Central memory CD8-positive, alpha-beta T cell (primary cell): ENCODE measurements at places on chromosomes 12 and 14.
A peak's percentile ranks its signal among the peaks of the same experiment; 100 is the strongest.

DNA sequence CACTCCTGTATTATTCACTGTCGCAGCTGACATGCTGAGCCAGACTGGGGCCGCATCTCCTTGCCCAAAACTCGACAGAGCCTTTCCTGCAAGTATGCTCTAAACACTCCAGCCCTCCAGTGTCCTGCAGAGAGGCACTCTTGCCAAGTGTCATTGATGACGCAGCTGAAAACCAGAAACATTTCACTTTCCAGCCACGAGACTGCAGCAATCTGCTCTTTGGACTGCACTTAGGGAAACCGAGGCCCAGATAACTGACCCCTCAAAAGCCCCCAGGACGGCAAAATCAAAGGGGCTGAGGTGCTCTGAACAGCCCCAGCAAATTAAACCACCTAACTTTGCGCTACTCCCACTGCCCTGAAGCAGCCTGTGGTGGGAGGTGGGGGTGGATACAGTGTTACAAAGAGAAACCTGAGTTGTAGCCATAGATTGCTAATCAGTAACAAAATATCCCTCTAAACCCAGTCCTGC, 2.6 kb downstream of the CCDC85C start:
- peak overlapping the region; percentile 62 for H3K4me3 ChIP-seq
- peak overlapping the region; percentile 75 for H3K27ac ChIP-seq
- no peak for DNase-seq
- H3K27me3 ChIP-seq: no peaks in the 10 kb centered on the region
- H3K36me3 ChIP-seq: peaks cover 7% of the 10 kb centered on the region

- peaks cover 18% of the 10 kb centered on the region for H3K27me3 ChIP-seq
- no peak overlapping the region for H3K27ac ChIP-seq
- H3K4me3 ChIP-seq: no peak overlapping the region
- peaks cover 24% of the 10 kb centered on the region for H3K36me3 ChIP-seq
These were observed 21.3 kb downstream of the LRCOL1 start for GRCh38 chr12:132588821-132589669.

DNA sequence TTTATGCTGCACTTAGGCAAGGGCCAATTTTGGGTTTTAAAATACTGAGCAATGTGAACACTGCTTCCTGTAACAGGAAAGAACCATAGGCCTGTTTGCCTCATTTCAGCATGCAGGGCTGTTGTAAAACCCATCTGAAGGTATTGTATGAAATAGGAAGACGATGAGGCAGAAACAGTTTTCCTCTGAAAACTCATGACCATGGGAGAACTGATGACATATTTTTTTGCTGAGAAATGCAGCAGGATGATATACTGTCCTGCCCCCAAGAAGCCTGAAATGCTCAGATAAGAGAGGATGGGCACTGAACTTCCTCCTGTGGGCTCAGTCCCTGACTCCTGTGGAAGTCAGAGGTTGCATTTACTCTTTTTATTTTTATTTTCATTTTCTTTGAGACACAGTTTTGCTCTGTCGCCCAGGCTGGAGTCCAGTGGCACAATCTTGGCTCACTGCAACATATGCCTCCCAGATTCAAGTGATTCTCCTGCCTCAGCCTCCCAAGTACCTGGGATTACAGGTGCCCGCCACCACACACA, 17.4 kb downstream of the PYGL start:
- no peaks in the 10 kb centered on the region for H3K36me3 ChIP-seq
- no peak overlapping the region for H3K27ac ChIP-seq
- DNase-seq: no peak

DNA sequence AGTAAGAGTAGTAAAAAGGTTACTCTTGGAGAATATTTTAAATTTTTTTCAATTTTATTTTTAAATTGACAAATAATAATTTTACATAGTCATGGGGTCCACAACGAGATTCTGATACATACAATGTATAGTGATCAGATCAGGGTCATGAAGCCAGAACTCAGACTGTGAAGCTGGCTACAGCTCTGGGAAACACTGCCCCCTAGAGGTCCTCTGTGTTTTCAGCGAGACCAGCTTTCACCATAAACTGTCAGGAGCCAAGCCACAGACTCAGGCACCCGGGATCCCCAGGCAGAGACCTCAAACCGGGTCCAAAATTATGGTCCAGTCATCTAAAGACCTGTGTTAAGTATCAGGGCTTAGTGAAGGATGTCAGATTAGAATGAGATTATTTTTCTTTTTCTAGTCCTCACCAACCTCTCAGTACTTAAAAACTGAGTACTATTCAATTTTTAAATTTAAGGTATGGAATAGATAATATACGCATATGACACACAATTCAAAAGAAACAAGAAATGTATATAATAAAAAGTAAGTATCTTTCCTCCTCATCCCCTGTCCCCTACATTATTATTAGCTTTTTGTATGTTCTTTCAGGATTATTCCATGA, 397.1 kb downstream of the MDGA2 start:
- no peak overlapping the region for H3K4me3 ChIP-seq
- no peaks in the 10 kb centered on the region for H3K27me3 ChIP-seq
- H3K27ac ChIP-seq: no peak overlapping the region
- H3K36me3 ChIP-seq: no peaks in the 10 kb centered on the region
- no peak for DNase-seq
- no peaks in the 10 kb centered on the region for H3K4me1 ChIP-seq

DNA sequence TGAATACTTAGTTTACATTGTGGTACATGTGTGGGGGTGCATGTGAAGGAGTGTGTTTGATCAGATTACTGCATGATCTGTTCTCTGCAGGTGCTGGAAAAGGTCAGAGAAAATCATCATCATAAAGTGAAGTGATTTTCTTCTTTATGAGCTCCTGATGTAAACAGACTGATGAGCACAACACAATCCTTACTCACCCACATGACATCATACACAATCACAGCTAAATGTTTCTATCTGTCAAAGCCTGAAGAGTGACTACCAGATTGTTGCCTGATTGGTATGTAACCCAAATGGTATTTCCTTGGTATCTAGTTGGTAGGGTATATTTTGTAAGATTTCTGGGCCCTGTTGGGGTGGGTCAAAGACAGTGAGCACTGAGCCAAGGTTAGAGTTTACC, 270.8 kb downstream of the FOXG1 start:
- H3K4me1 ChIP-seq: no peaks in the 10 kb centered on the region
- no peak overlapping the region for H3K27ac ChIP-seq
- H3K4me3 ChIP-seq: no peak overlapping the region
- no peak for DNase-seq

- H3K4me3 ChIP-seq: no peak overlapping the region
- no peaks in the 10 kb centered on the region for H3K36me3 ChIP-seq
- H3K27ac ChIP-seq: no peak overlapping the region
These were observed 18.3 kb downstream of the ARMH4 start for GRCh38 chr14:58133739-58134138.

DNA sequence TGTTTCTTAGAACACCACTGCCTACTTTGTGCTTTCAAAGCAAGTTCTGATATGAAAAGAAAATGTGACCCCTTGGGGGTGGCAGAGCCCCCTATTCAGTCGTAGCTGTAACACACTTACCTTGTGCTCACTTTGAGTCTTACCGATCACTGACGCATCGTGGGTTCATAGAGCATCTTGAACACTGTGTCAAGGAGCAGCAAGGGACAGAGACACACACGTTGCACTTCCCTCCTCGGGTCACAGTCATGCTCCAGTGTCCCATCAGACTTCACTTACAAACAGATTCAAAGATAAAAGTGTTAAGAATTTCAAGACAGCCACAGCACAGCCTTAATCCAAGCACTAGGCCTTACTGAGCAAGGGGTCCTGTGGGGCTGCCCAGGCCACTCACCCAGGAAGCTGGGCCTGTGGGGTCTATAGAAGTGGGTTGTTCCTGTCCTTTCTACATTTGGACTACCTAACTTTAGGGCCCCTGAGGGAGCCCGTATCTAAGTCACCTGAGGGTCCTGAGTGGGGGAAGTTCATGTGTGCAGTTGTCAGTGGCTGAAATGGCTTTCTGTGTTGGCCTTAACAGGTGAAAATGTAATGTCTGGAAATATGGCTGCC, 75.4 kb upstream of the BDKRB2 start:
- DNase-seq: no peak
- peaks cover 5% of the 10 kb centered on the region for H3K36me3 ChIP-seq
- H3K4me3 ChIP-seq: no peak overlapping the region
- H3K4me1 ChIP-seq: peaks cover 9% of the 10 kb centered on the region
- no peak overlapping the region for H3K27ac ChIP-seq

DNA sequence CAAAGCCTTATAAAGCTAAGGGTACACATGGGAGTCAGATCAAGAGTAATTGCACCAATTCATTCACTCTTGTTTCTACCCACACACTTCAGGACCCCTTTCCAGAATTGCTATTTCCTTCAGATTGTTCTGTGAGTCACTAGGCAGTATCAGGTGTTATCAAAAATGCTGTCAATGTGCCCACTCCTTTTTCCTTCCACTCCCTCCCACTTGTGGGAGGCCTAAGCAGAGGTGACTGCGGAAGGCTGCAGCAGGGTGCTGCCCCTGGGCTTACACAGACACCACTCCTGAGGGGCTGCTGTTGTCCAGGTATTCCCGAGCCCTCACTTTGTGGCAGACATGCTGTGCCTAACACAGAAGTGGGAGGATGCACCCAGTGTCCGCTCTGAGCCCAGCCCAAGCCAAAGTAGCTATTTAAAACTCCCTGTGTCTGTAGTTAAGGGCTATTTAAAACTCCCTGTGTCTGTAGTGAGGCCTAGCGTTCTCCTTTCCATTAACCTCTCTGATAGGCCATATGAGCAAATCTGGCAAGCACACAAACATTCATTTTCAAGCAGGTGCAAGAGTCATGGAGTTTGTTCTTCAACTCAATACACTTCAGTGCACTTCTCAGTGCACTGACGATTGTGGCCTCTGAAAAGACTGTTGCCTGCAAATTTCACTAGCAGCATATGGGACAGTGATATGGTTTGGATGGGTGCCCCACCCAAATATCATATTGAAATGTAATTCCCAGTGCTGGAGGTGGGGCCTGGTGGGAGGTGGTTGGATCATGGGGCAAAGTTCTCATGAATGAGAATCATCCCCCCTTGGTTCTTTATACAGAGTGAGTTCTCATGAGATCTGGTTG, 117.8 kb downstream of the PHLDA1 start:
- H3K4me1 ChIP-seq: no peaks in the 10 kb centered on the region
- DNase-seq: no peak
- H3K27me3 ChIP-seq: no peaks in the 10 kb centered on the region
- H3K4me3 ChIP-seq: no peak overlapping the region
- no peaks in the 10 kb centered on the region for H3K36me3 ChIP-seq

DNA sequence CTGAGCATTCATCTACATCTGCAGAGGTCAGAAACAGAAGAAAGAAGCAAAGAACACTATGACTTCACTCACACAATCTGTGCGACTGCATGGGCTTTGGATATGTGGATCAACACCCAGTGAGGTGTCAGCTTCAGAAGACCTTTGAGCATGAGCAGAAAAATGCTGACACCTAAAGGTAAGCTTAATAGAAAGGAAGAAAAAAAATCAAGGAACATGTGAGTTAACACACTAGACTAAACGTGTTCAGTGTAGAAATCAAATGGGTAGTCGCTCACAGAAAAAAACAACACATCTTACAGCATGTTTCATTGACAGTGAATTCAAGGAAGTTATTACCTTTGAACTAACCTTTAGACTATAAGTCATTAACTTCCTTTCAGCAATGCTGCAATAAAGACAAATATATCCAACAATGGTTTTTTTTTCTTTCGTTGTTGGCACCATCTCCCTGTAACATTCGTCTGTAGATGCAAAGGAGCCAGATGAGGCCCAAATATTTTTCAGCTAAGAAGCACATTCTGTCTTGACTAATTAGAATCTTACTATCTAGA, 30.9 kb downstream of the RTRAF start:
- no peak overlapping the region for H3K27ac ChIP-seq
- H3K4me3 ChIP-seq: no peak overlapping the region
- no peak for DNase-seq
- peaks cover 7% of the 10 kb centered on the region for H3K27me3 ChIP-seq

GRCh38 chr12:10672231-10672868, 1.5 kb downstream of the STYK1 start:
- H3K4me3 ChIP-seq: peak overlapping the region; percentile 85
- peak; percentile 56 for DNase-seq
- no peaks in the 10 kb centered on the region for H3K27me3 ChIP-seq
- H3K4me1 ChIP-seq: peaks cover 69% of the 10 kb centered on the region
- H3K36me3 ChIP-seq: peaks cover 17% of the 10 kb centered on the region
- H3K27ac ChIP-seq: peak overlapping the region; percentile 93

DNA sequence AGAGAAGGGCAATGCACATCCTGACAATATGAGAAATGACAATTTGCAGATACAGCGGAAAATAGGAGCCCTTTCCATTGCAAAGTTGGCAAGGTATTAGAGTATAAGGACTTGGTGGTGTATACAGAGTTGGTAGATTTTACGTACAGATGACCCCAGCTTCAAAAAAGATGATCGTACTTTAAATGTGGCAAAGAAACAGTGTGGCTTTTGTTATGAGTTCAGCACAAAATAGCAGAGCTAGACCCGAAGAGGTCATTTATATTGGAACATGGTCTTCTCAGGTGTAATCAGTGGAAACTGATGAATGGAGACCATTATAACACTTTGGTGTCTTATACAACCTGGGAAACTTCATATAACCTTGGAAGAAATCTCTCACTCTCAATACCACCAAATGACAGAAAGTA, 2.3 kb downstream of the CLEC2B start:
- peaks cover 59% of the 10 kb centered on the region for H3K4me1 ChIP-seq
- no peaks in the 10 kb centered on the region for H3K27me3 ChIP-seq
- H3K4me3 ChIP-seq: peak overlapping the region; percentile 92
- peak overlapping the region; percentile 95 for H3K27ac ChIP-seq

DNA sequence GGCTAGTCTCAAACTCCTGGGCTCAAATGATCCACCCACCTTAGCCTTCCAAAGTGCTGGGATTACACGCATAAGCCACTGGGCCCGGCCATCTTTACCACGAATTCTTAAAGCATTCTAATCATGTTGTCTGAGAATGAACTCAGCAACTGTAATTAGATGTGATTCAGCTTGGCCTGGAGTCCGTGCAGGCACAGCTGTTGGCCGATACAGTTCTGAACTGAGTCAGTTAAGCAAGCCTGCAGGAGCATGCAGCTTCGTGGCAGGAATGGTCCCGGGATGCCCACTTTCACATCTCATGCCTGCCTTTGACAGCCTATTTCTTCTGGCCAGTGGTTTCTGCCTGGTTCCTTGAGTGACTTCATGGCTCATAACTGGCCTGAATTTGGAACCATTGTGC, 194.1 kb downstream of the ANO6 start:
- H3K36me3 ChIP-seq: peaks cover 24% of the 10 kb centered on the region
- DNase-seq: no peak
- no peak overlapping the region for H3K4me3 ChIP-seq
- no peaks in the 10 kb centered on the region for H3K27me3 ChIP-seq
- H3K4me1 ChIP-seq: peaks cover 4% of the 10 kb centered on the region
- no peak overlapping the region for H3K27ac ChIP-seq

DNA sequence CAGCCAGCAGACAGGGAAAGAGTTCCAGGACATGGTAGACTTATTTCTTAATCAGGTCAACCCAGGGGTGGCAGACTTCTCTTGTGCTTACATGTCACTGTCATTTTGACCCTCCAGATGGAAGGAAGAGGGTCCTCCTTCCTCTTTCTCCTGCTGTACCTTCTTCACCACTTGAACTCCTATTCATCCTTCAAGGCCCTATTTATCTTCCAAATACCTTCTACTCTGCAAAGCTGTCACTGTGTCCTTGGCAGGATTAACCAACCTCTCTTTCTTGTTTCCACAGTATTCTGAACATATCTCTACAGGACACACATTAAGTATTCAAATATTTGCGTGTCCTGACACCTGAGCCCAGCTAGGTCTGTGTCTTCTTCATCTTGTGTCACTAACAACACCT, 163.1 kb downstream of the DICER1 start:
- DNase-seq: no peak
- H3K27ac ChIP-seq: no peak overlapping the region
- H3K4me1 ChIP-seq: no peaks in the 10 kb centered on the region
- H3K4me3 ChIP-seq: no peak overlapping the region

GRCh38 chr12:69105101-69105962, 134.0 kb upstream of the CPSF6 start:
- no peaks in the 10 kb centered on the region for H3K27me3 ChIP-seq
- no peaks in the 10 kb centered on the region for H3K4me1 ChIP-seq
